ENCODE measurements at places on chromosomes 5 and 9. TPM values are rescaled to one million over a fixed set of nuclear protein-coding genes. Genes with fewer than 3 reads are reported as not detected.

GRCh38 chr9:72839085-72839484 lies 113.8 kb downstream of the ALDH1A1 start:
- no peaks in the 10 kb centered on the region for H3K36me3 ChIP-seq
- H3K4me3 ChIP-seq = no peak overlapping the region
- H3K27ac ChIP-seq = no peak overlapping the region
- H3K27me3 ChIP-seq = no peaks in the 10 kb centered on the region
- DNase-seq = no peak
- no peaks in the 10 kb centered on the region for H3K4me1 ChIP-seq

DNA sequence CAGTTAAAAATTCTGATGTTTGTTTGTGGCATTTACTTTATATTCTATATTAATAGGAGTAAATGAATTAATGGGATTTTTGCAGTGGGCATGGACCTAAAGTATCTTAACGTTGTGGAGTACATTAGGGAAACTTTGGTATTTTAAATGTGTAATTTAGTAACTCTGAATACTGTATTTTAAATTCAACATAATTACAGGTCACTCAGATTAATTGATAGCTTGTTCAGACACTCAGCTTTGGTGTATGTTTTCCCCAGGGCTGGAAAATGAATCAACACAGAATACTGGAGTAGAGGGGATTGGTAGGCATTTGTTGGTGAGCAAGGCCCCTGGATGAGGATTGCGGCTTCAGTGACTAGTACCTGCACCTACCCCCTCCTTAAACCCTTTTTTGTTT lies 117.5 kb downstream of the TRIO start:
- no peaks in the 10 kb centered on the region for H3K27me3 ChIP-seq
- no peak for DNase-seq
- peaks cover 8% of the 10 kb centered on the region for H3K4me1 ChIP-seq
- no peak overlapping the region for H3K4me3 ChIP-seq

GRCh38 chr5:143879646-143880045 lies 67.7 kb downstream of the HMHB1 start:
- no peaks in the 10 kb centered on the region for H3K36me3 ChIP-seq
- no peaks in the 10 kb centered on the region for H3K27me3 ChIP-seq
- H3K4me3 ChIP-seq = no peak overlapping the region
- DNase-seq = no peak
- no peaks in the 10 kb centered on the region for H3K4me1 ChIP-seq

- no peak for DNase-seq
- H3K4me3 ChIP-seq = no peak overlapping the region
- no peaks in the 10 kb centered on the region for H3K4me1 ChIP-seq
- H3K27ac ChIP-seq = no peak overlapping the region
- no peaks in the 10 kb centered on the region for H3K27me3 ChIP-seq
- H3K36me3 ChIP-seq = peaks cover 57% of the 10 kb centered on the region
Measured at GRCh38 chr9:35703906-35704672, 14.4 kb upstream of the TPM2 start.

DNA sequence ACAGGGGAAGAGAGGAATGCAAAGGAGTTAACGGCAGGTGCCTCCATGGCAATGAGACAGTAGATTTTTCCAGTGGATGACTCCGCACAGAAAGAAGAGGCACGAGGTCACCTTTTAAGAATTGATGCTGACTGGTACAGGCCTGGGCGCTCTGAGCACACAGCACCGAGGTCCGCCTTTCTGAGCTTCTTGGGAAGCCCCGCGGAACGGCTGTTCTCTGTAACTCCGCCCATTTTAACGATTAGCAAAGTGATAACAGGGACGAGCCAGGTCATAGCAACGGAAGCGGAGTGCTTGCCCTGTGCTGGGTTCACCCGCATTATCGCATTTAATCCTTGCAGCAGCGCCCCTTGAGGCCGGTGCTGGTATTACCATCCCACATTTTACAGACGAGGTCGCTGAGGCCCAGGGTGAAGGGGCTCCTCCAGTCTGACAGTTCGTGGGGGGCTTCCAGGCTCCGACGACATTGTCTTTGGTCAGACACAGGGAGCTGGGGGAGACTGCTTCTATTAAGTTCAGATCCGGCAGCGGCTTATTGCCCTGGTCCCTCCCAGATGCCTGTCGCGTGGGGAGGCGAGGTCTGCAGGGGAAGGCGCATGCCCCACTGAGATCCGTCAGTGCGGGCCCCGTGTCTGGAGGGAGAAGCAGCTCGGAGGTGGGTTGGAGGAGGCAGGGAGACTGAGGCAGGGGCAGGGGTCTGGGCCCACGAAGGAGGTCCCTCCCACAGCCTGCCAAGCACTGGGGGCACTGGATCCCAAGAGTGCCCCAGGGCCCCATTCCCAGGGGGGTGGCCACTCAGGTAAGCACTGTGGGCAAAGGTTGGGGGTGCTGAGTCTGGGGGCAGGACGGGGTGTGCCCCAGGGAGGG lies 22.3 kb upstream of the HMCN2 start:
- no peak overlapping the region for H3K27ac ChIP-seq
- peak overlapping the region; percentile 51 for H3K4me3 ChIP-seq
- H3K27me3 ChIP-seq = no peaks in the 10 kb centered on the region
- peaks cover 12% of the 10 kb centered on the region for H3K4me1 ChIP-seq
- DNase-seq = peak; percentile 92
- H3K36me3 ChIP-seq = no peaks in the 10 kb centered on the region

GRCh38 chr9:109408759-109409462 lies 88.1 kb upstream of the EPB41L4B start:
- H3K36me3 ChIP-seq = no peaks in the 10 kb centered on the region
- no peak overlapping the region for H3K27ac ChIP-seq
- no peaks in the 10 kb centered on the region for H3K4me1 ChIP-seq
- no peak for DNase-seq
- H3K4me3 ChIP-seq = no peak overlapping the region

DNA sequence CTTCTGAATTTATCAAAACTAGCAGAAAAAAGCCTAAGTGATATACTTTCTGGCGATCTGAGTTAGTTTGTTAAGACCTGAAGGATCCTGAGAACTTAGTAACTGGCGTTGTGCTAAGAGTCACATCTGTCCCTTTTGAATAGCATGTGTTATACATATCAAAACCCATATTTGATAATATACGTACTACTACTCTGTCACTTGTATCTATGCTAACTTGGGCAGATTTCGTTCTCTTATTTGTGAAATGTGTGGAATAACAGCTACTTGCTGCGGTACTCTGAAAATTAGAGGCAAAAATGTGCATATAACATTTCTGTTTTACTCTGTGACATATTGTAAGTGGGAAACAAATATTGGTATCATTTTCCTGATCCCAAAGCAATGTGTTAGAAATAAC lies 126.4 kb downstream of the PARP8 start:
- no peaks in the 10 kb centered on the region for H3K36me3 ChIP-seq
- H3K4me1 ChIP-seq = no peaks in the 10 kb centered on the region
- H3K27ac ChIP-seq = no peak overlapping the region
- H3K4me3 ChIP-seq = no peak overlapping the region

DNA sequence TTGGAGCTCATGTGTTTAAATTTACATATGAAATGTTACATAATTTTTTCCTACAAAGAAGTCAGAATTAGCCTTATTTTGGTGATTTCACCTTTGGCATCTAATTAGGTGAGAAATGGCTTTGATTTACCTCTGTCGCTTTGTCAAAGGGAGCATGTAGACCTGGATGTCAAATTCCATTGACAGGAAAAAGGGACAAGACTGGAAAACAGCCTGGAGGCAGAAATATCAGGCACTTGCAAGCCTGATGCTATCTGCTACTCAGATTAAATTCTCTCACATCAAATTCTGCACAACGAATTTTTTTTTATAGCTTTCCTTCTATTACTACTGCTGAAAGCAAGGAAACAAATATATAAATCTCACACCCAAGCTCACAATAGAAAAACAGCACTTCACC lies 54.1 kb upstream of the CTNND2 start:
- no peak overlapping the region for H3K27ac ChIP-seq
- H3K4me3 ChIP-seq = no peak overlapping the region
- H3K36me3 ChIP-seq = no peaks in the 10 kb centered on the region
- no peaks in the 10 kb centered on the region for H3K27me3 ChIP-seq

IL4 gene
- not detected for total RNA-seq

SHOC1 gene
- not detected for total RNA-seq
